ENCODE measurements at places on chromosomes 1 and 21.

- DNase-seq: peak; percentile 2
These were observed 1.7 kb upstream of the KRTAP7-1 start for GRCh38 chr21:30831194-30831765.

GRCh38 chr1:81613803-81614202 lies 186.9 kb upstream of the ADGRL2 start:
- DNase-seq: no peak

DNA sequence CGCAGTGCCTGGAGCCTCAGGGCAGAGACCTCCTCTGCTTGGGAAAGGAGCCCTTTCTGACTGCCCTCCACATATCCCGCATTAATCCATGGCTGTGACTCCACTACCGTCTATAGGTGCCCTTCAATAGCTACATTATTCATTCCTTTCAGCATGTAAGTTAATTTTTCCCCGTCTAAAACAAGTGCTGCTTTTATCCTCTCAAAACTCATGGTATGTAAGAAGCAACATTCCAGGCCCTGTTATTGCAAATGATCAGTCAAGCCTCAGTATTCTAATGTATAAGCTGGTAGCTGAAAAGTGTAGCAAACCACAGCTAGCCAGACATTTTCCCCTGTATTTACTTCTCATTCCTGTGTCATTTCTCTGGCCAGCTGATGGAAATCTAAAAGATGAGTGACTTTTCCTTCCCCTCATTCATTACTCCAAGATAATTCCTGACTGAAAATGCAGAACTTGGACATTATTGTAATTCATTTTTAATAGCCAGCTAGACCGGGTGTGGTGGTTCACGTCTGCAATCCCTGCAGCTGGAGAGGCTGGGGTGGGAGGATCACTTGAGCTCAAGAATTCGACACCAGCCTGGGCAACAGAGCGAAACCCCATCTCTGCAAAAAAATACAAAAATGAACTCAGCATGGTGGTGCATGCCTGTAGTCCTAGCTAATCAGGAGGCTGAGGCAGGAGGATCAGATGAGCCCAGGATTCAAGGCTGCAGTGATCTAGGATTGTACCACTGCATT lies 88.5 kb upstream of the SOD1 start:
- no peak for DNase-seq

DNA sequence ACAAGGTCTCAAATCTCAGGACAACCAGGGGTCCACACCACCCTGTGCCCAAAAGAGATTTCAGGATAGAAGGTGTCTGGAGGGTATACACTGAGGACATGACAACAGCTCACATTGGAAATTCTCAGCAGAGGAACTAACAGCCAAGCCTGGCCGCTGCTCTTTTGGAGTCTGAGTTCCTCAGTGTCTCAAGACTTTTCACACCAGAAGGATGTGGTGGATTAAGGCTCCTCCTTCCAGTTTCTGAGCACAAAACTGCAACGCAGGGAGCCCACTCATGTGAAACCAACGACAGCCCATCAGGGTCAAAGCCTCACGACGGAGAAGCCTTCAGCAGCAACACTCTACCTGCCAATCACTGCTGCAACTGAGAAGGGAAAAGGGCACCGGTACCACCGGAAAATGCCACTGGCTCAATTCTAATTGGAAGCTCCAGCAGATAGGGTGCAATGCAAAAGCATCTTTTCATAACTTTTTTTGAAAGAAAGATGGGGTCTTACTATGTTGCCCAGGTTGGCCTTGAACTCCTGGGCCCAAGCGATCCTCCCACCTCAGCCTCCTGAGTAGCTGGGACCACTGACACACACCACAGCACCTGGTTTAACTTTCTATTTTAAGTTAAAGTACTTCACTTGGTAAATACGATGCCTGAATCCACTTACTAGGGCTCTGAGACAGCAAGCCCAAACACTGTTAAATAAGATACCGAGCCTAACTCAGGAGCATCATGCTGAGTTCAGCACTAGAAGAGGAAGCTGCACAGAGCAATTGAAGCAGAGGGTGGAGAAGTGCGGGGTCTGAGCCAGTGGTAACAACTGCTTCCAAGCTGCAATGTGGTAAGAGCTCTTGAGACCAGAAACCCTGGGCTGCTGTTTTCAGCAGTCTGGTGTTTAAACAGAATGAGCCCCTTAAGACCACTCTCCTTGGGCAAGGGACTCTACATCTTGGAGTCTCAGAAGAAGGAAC lies 7.8 kb downstream of the CAPZB start:
- DNase-seq: no peak

DNA sequence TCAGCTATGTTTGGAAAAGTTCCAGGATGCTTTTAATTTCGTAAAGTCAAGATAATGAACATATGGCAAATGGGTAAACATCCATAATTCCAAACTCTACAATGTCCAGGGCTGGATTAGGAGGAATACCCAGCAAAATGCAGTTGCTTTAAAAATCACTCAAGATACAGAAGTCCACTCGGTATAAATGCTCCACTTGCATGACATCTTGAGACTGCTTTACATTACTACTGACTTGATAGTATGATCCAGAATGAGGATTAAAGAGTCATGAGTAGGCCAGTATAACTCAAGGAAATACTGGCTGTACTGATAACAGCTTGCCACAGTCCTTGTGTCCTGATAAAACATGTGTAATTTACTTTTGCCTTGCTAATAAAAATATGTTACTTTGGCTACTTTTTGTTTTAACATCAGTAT lies 58.3 kb upstream of the ANGPTL3 start:
- DNase-seq: no peak

- DNase-seq: no peak
These were observed 36.4 kb upstream of the ETS2 start for GRCh38 chr21:38769191-38769780.

GRCh38 chr21:15221799-15222386 lies 157.1 kb upstream of the NRIP1 start:
- no peak for DNase-seq

- DNase-seq: no peak
These were observed 36.3 kb downstream of the PRDM16 start for GRCh38 chr1:3105167-3105863.

Data from stimulated activated CD8-positive, alpha-beta memory T cell treated with anti-CD3 and anti-CD28 coated beads, Interleukin-7, amount 100 ng/mL, for 1 hour (primary cell).